ENCODE measurements at places on chromosomes 16 and 17. TPM values are rescaled to one million over a fixed set of nuclear protein-coding genes. Genes with fewer than 3 reads are reported as not detected.

DNA sequence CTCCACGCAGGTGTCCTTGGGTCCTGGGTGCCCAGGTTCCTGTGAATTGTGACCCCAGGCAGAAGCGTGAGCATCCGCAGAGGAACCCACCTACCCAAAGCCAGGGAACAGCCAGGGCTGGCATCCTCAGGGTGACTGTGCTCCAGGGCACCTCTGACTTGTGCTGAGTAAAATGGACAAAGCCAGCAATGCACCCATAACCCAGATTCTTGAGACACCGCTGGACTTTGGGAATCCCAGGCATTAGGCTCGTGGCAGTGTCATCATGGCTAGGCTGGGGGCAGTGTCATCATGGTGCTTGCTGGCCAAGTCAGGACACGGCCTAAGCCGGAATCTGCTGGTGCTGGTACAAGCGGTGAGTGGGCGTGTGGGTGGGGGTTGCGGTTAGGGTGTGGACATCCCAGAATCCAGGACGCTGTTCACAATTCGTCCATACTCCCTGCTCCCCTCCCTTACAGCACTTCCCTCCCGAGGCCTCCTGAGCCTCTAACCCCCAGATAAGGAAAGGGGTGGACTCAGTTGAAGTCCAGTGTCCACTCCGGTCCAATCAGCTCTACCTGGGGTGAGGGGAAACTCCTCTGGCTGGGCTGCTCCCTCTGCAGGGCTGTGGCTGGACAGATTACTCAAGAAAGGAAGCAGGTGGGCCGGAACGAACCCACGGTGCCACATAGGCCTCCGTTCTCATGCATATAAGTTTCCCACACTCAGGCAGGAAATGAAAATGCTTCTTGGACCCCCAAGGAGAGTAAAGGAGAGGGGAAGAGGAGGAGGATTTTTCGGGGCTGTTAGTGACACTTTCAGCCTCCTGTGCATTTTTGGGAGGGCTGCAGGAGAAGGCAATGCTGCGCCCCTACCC is 138.9 kb downstream of the SEC14L1 start:
- DNase-seq: peak; percentile 51

GRCh38 chr17:13182450-13182849 is 164.6 kb upstream of the ELAC2 start:
- no peak for DNase-seq

DNA sequence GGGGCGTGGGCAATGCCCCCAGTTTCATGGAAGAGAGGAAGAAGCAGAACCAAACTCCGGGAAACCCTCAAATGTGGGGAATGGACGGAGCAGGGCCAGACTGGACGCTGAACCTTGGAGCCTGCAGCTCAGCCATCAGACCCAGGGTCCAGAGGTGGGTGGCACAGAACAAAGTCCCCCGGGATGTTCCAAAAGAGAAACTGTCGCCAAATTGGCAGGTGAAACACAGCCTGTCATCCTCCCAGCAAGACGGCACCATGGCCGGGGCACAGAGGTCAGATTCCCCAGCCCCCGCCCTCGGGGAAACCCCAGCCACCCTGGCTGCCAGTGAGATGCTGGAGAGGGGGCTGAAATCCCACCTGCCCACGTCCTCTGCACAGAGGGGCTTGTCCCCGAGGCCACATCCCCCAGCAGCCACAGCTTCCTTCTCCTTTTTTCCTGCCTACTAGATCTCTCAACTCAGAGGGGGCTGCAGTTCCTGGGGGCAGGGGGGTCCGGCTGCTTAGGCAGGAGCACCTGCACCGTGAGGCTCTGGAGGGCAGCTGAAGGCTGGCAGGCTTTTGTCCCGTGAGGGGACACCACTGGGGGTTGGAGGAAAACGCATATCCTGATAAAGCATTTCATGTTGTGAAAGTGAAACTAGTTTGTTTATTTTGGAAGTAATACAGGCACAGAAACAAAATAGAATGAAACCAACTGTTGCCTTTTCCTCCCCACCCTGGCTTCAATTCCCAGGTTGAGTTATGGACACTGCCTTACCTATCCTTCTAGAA is 1.2 kb upstream of the SECTM1 start:
- peak; percentile 38 for DNase-seq

- no peak for DNase-seq
Measured at GRCh38 chr17:48012654-48013053, 24.9 kb downstream of the COPZ2 start.

DNA sequence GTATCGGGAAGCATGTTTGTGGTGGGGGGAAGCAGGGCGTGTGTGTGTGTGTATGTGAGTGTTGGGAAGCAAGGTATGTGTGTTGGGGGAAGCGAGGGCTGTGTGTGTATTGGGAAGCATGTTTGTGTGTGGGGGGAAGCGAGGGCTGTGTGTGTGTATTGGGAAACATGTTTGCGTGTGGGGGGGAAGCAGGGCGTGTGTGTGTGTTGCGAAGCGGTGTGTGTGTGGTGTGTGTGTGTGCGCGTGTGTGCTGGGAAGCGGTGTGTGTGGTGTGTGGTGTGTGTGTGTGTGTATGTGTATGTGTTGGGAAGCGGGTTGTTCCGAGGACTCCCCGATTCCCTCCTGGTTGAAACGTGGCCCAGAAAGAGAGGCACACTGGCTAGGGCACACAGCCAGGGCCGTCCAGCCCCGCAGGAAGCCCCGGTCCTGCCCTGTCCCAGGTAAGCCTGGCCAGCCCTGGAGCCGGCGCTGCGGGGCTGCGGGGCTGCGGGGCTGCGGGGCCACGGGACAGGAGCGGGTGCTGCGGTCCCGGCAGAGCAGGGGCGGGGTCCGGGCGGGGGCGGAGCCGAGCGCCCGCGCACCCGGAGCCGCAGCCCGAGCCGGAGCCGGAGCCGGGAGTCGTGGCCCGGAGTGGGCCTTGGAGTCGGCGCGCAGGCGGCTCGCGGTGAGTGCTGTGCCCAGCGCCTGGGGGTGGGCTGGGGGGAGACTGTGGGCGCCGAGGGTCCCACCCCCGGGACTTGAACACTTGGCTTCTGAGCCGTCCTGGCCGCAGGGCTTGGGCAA is at the start of gene NOD2:
Gene NOD2 (plus strand): TSS at position 608 of the 783 bp plus-strand sequence. CDS start 5,890 bp downstream, outside the sequence.
- DNase-seq: no peak

DNA sequence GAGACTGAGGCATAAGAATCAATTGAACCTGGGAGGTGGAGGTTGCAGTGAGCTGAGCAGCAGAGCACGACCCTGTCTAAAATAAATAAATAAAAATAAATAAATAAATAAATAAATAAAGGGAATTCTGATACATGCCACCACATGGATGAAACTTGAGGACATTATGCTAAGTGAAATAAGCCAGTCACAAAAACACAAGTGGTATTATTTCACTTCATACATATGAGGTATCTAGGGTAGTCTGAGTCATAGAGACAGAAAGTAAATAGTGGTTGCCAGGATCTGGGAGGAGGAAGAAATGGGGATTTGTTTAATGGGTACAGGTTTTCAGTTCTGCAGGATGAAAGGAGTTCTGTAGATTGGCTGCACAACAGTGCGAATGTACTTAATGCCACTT is 16.3 kb downstream of the PIPOX start:
- peak; percentile 47 for DNase-seq

GRCh38 chr16:67413978-67414911 is 2.0 kb downstream of the ZDHHC1 start:
- DNase-seq: no peak

DNA sequence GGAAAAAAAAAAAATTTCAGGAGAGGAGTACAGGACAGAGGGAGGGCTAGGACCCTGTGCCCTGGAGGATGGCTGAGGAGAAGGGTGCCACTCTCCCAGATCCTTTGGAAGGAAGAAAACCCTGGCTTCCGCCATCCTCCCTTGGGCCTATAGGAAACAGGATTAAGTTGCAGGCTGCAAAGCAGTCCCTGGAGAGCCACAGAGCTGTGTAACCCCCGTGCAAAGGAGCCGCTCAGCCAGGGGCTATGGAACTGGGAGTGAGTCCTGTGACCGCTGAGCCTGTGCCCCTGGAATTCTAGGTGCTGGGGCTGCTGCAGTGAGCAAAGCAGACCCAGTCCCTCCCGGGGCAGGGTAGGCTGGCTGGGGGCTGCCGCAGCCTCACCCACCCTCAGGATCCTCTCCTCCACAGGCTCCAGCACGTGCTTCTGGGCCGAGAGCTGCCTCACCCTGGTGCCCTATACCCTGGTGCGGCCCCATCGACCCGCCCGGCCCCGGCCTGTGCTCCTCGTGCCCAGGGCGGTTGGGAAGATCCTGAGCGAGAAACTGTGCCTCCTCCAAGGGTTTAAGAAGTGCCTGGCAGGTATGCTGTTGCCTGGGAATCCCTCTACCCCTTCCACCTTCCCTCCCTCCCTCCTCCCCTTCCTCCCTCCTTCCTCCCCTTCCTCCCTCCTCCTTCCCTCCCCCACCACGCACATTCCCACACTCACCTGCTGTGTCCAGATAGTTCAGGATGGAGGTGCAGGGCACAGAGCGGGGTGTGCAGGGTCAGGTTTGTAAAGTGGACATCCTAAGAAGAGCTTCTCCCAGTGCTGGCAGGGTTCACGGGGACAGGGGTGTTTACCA is 15.3 kb downstream of the SGSH start:
- no peak for DNase-seq

DNA sequence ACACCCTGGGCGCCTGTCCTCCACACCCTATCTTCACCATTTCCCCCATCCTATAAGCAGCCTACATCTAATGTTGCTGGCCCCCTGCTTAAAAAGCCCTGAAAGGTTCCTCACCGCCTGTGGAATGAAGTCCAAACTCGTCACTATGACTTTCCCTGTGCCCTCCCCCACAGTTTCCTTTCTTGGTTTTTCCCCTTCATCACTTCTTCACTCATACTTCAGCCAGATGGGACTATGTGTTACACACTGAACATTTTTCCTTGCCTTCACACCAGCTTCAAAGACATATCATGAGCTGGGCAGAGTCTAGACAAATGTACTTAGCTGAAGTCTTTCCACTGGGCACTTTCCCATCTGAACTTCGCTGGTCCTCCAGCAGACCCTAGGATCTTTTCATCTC is 1.5 kb upstream of the MARCHF10 start:
- no peak for DNase-seq

GRCh38 chr17:27569257-27569722 is 61.7 kb upstream of the LGALS9 start:
- peak; percentile 33 for DNase-seq

DNA sequence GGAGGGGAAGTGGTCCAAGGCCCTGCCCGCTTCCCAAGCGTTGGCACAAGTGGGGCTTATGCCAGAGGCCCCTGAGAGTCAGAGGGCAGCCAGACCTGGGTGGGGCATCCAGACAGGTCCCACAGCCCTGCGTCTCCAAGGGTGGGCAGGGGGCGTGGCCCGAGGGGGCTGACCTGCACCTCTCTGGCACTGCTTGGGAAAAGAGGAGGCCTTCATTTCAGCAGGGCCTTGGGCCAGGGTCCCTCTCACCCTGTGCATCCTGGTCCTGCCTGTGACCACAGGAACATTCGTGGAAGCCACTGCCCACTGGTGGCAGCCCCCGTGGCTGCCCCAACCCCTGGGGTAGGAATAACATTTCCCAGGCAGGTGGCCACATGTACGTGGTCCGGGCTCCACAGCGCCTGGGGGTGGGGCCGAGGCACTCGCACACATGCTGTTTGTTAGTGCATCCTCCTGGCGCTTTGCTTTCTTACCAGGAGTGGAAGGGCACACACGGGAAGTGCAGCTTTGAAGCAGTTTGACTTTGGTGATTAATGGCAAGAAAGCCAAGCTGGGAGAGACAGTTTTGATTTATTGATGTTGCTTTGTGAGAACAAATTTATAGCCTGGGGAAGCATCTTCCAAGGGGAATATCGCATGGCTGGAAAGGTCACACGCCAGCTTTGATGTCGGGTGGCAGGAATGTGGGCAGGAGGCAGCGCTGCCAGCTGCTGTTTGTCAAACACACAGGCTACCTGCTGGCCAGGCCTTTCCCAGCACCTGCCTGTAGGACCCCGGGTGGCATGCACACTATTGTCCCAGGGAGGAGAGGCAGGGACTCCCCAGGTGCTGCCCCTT is 4.3 kb downstream of the CENPX start:
- no peak for DNase-seq

DNA sequence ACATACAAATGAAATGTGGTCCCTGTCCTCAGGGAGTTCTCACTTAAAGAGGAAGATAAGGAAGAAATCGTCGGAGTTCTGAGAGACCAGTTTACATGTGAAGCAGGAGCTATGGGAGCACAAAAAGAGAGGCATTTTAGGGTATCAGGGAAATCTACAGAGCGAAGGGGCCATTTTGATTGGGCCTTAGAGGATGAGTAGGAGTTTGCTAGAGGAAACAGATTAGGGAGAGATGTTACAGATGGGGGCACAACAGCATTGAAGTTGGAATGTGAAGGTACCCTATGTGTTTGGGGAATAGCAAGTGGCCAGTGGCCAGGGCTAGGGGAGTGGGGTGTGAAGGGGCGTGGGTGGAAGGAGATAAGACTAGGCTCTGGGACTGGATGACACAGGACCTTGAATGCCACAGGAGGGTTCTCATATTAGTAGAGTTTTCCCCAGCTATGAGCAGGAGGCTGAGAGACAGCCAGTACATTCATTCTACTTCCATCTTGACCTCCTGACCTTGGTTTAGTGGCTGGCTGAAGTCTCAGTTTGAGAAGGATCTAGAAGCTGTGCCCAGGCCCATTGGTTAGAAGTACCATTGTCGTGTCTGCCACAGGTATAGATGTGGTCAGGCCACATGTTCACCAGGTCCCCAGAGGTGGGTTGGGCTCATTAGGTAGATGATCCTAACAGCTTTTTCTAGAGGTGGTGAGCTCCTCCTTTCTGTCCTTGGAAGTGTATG is 34.8 kb downstream of the CPNE2 start:
- no peak for DNase-seq

GRCh38 chr17:38741921-38742410 is 6.2 kb downstream of the PCGF2 start:
- peak; percentile 43 for DNase-seq

DNA sequence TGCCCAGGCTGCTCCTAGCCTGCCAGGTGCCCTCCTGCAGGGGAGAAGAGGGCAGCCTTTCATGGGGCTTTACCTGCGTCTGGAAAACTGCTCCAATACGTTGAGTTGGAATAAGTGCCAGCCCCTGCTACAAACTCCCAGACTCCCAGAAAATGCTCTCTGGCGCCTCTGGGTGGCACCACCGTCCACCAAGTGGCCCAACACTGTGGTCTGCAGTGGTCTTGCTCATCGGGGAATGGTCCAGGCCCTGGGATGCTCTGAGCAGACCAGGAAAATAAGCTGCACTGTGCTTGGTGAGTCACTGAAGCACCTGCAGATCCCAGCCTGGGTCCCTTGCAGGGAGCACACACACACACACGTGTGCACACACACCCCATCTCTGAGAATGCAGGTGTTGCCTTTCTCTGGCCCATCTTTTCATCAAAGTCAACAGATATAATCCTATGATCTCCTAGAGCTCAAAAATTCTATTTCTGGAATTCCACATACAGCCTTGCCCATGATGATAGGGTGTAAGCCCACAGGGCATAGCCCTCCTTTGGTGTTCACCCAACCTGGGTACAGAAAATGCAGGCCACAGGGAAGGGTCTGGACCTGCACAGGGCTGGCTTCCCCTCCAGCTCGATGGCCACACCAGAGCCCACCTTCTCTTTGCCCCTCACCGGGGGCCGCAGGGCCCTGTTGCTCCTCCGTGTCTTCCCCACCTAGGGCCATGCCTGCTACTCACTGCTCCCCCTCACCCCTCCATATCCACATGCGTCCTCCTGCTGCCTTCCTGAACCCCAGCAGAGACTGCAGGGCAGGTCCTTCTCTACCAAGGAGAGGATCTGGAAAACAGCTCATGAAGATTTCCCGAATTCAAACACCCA is 20.5 kb downstream of the CDIP1 start:
- DNase-seq: peak; percentile 32

- peak; percentile 70 for DNase-seq
Measured at GRCh38 chr16:66406534-66407221, 20.4 kb upstream of the BEAN1 start.

Gene DNAAF1
- not detected for total RNA-seq

Gene TEKT1
- not detected for total RNA-seq

Gene ABCA8
- 231 TPM for total RNA-seq

Gene DHRS7C
- not detected for total RNA-seq

Gene ZFP90
- total RNA-seq: 23.9 TPM

Gene NLRC3
- not detected for total RNA-seq

Gene TNFRSF13B
- total RNA-seq: not detected
